SIG-M5 (cell line): ENCODE measurements at places on chromosomes 12 and 14.

DNA sequence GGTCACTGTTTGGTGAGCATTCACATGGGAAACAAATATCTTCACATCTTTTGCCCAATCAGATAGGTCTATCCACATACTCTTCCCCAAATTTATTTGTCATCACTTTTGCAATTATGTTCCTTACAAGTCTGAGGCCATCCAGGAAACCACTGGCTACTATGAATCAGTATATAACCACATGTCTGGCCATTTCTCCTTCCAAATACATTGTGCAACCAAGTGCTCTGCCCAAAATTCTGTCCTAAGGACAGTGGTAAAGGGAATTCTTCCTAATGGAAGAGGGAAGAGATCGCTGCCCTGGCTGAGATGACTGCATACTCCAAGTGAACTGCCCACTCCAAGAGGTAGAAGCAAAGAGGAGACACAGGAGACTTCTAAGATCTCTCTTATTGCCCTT lies 148.9 kb upstream of the MAX start:
- DNase-seq, result no peak

- DNase-seq, result no peak
Observed at GRCh38 chr14:51865953-51866747, 5.7 kb downstream of the GNG2 start.

DNA sequence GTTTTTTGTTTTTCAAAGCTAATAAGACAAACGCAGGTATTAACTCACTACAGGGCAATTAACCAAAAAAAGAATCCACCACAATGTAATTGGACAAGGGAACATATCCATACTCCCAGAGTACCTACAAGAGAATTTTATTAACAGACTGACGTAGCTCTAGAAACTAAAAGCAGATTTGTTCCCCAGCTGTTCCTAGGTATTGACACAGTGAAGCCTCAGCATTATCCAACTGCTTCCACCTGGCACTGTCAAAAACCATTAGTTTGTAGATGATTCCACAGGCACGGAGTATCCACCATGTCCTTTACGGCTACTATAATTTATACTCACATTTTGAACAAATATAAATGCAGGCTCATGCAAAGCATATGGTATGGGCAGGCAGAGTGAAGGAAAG lies 22.3 kb downstream of the PPM1H start:
- no peak for DNase-seq

DNA sequence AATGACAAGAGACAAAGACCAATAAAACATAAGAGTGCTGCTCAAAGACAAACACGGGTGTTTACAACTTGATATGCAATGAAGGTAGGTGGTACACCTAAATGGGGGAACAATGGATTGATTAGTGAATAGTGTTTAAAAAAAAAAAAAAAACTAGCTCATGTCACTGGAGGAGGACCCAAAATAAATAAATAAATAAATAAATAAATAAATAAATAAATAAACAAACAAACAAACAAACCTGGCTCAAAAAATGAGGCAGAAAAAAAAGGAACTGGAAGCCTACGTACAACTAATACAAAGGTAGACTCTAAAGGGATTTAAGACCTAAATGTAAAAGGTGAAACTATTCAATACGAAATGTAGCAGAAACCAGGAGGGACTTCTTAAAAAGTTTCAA lies 18.6 kb downstream of the NAP1L1 start:
- DNase-seq, result no peak

GRCh38 chr14:81281332-81281731 lies 60.6 kb upstream of the GTF2A1 start:
- DNase-seq, result no peak

GRCh38 chr12:90917431-90917830 lies 37.5 kb downstream of the CCER1 start:
- DNase-seq, result no peak

DNA sequence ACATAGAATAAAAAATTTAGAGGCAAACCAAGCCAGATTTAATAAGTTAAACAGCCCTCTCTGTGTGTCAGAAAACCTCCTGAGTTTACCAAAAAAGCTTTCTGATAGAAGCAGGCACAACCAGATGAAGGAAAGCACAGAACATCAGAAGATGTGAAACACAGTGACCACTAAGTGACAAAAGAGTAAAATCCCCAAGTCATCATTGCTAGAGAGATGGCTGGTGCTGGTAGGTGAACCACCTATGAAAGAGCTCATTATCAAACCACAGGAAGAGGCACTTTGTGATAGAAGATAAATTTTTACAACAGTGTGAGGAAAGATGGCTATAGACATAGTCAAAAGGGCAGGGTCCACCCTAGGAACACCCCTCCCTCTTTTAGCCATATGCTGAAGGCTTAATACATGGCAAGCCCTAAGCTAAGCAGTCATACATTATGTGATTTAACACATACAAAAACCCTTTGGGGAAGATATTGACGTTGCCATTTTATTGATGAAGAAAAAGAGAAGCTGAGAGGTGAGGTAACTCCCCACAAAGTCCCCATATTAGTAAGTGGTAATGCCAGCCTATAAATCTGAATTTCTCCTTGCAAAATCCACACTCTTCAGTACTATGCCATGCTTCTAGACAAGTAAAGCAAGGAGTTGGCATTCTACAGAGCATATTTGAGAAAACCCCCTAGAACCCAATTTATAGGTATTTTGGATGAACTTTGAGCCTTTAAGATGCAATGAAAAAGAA lies 449.9 kb downstream of the LRIG3 start:
- no peak for DNase-seq

DNA sequence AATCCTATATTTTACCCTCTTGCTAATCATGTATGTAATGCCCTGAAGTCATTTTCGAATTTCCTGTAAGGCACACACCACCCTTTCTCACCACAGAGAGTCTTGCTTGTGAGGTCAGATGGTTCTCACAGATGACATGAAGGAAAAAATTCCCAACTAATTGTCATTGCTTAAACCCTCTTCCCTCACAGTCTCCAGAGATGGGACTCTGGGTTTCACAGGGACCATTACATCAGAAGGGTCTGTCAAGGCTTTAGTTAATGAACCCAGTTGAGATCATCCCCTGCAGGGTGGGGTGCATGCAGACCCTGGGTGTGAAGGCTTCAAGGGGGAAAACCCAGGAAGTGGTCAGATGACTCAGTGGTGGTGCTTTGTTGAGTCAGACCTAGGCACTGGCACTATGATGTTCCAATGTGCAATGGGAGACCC lies 229.6 kb downstream of the BCAT1 start:
- DNase-seq, result no peak

DNA sequence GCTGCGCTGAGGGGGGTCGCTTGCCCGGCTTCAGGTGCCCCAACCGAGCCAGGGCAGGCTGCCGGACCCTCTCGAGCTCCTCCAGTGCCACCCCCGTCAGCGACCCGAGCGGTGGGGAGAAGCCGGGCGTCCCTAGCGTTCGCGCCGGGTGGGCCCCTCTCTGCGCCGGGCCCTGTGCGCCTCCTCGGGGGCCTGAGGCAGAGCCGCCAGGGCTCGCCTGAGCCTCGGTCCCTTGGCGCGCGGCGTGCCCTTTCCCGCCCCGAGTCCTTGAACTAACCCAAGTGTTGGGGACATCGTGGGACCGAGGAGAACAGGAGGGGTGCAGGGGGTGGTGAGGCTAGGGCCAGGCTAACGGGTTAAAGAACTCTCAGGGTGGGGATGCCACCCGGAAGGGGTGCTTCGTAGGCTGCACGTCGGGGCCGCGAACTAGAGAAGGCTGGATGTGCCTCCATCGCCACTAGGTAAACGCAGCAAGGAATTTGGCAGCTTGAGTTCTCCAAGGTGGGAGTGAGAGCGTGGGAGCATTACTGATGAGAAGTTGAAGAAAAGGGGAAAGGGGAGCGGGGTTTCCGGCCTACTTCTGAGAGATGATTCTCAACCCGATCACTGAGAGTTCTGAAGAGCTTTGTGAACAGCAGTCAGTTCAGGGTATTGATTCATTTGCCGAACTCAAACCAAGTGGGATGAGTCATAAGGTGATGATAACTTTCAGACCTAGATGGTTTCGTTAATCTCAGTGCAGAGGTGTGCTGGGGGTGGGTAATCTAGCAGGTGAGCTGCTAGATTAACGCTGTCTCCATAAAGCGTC lies 618 bp downstream of the RNF34 start:
- no peak for DNase-seq

DNA sequence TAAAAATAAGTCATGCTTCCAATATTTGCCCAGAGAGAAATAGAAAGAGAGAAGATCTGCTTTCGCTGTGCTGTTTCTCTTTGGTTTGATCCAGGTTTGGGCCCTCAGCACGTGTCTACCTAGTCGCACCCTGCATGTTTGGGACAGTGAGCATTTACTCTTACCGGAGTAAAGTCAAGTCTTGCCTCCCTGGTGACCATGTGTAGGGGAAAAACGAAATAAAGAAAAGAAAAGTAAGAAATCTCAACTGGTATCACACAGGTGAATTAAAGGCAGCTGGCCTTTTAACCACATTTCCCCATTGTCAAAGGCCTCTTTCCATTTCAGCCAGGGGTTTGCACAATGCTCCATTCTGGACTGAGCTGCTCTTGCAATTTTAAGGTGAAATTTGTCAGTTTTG lies 619.4 kb downstream of the VRK1 start:
- DNase-seq, result no peak
